ENCODE measurements at places on chromosomes 2 and 18.

DNA sequence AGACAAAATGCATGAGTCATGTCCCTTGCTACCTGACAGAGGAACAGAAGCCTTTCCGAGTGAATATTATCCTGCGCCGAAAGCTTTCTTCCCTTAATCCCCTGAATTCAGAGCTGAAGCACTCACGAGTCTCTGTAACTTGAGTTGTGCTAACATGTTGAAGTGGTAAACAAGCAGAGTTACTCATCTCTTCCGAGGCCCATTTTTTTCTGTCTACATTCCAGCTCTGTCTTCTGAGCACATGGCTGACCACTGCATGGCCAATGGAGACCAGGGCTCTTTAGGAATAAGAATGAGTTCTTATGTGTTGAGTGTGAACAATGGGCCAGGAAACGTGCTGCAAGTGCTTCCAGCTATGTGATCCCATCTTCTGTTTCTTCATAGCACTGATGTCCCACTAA is 73.1 kb upstream of the PID1 start:
- no peak for DNase-seq

- DNase-seq: no peak
Measured at GRCh38 chr2:38978296-38978903, 88.7 kb downstream of the ARHGEF33 start.

- DNase-seq: no peak
Measured at GRCh38 chr2:145221516-145221915, 701.6 kb upstream of the ZEB2 start.

- DNase-seq: no peak
Measured at GRCh38 chr2:166892397-166892796, 4.1 kb downstream of the XIRP2 start.

- DNase-seq: no peak
Measured at GRCh38 chr2:147630585-147630984, 214.2 kb upstream of the ACVR2A start.

GRCh38 chr18:59079264-59079663 is 60.4 kb upstream of the SEC11C start:
- DNase-seq: no peak
